ENCODE measurements at places on chromosomes 2 and 18. TPM values are rescaled to one million over a fixed set of nuclear protein-coding genes. Genes with fewer than 3 reads are reported as not detected.

- no peaks in the 10 kb centered on the region for H3K27me3 ChIP-seq
- H3K36me3 ChIP-seq: 0 out of 2 replicates have a peak, but pooled peaks cover 4% of the 10 kb centered on the region
- H3K4me3 ChIP-seq: peak overlapping the region; percentile 85
These were observed 1.0 kb downstream of the DNPEP start for GRCh38 chr2:219386532-219387280.

DNA sequence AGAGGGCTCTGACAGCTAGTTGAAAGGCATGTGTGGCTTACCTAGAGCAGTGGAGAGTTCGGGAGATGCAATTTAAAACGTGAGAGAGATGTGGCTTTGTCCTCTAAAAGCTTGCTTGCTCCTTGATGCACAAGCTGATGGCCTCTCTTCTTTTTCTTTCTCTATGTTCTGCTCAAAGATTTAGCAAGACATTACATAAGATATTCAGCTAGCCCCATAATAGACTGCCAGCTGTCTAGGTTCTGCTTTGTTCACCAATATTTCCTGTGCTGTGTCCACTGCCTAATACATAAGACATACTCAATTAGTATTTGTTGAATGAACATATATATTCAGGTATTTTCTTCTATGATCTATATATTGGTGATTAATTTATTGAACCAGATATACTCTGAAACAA lies 31.1 kb downstream of the SPATS2L start:
- H3K4me3 ChIP-seq: no peak overlapping the region
- peaks cover 31% of the 10 kb centered on the region for H3K4me1 ChIP-seq
- no peak for DNase-seq
- no peaks in the 10 kb centered on the region for H3K27me3 ChIP-seq

DNA sequence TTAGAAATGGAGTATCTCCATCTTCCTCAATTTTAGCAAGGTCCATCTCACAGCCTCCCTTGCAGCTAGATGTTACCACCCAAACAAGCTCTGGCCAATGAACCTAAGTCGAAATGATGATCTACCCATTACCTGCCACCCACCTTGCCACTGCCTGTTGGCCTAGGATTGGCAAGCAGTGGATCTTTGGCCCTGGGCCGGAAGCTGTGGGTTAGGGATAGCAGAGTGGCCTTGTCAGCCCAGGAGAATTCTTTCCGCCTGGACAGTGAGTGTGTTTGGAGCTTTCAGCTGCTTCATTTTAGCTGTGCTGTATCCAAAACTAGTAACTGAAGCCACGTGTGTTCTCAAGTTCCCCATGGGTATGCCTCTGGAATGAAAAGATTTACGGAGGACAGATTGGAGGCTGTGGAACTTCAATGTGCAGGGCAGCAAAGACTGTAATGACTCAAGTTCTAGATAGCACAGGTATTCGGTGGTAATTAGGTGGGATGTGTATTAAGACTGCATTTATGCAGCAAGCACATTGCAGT lies 7.7 kb upstream of the PARD6G start:
- no peak overlapping the region for H3K27ac ChIP-seq
- no peak overlapping the region for H3K4me3 ChIP-seq
- no peaks in the 10 kb centered on the region for H3K36me3 ChIP-seq
- H3K4me1 ChIP-seq: no peaks in the 10 kb centered on the region
- no peak for DNase-seq

GRCh38 chr2:45043174-45043573 lies 33.9 kb upstream of the SIX2 start:
- no peaks in the 10 kb centered on the region for H3K4me1 ChIP-seq
- no peaks in the 10 kb centered on the region for H3K36me3 ChIP-seq
- no peak overlapping the region for H3K27ac ChIP-seq
- no peaks in the 10 kb centered on the region for H3K27me3 ChIP-seq
- no peak overlapping the region for H3K4me3 ChIP-seq

DNA sequence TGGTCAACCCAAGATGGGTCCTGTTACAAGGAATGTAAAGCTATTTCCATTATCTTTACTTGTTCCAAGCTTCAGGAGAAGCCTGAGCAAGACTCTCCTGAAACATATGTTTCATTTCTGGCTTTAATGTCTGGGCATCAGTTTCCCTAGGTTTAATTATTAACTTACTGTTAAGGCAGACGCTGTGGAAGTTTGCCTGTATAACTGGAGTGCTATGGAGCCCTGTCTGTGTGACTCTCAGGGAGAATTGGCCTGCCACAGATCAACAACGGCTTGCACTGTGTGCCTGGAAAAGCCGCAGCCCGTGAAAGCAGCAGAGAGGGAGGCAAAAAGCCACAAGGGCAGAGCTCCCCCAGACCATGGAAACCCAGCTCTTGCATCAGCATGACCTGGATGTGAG lies 22.1 kb upstream of the LONRF2 start:
- no peaks in the 10 kb centered on the region for H3K4me1 ChIP-seq
- no peaks in the 10 kb centered on the region for H3K36me3 ChIP-seq
- DNase-seq: no peak
- no peaks in the 10 kb centered on the region for H3K27me3 ChIP-seq
- no peak overlapping the region for H3K4me3 ChIP-seq

GRCh38 chr2:231351648-231352047 lies 43.9 kb upstream of the B3GNT7 start:
- peaks cover 13% of the 10 kb centered on the region for H3K4me1 ChIP-seq
- H3K36me3 ChIP-seq: no peaks in the 10 kb centered on the region
- no peak overlapping the region for H3K4me3 ChIP-seq
- H3K27ac ChIP-seq: no peak overlapping the region
- no peaks in the 10 kb centered on the region for H3K27me3 ChIP-seq

GRCh38 chr18:26207937-26208336 lies 18.3 kb upstream of the TAF4B start:
- H3K4me1 ChIP-seq: no peaks in the 10 kb centered on the region
- no peak overlapping the region for H3K27ac ChIP-seq
- H3K36me3 ChIP-seq: no peaks in the 10 kb centered on the region
- H3K4me3 ChIP-seq: no peak overlapping the region
- H3K27me3 ChIP-seq: no peaks in the 10 kb centered on the region

GRCh38 chr18:3305354-3305762 lies 43.4 kb downstream of the MYL12B start:
- no peak for DNase-seq
- H3K4me3 ChIP-seq: no peak overlapping the region
- H3K27me3 ChIP-seq: no peaks in the 10 kb centered on the region
- peaks cover 16% of the 10 kb centered on the region for H3K4me1 ChIP-seq

- no peaks in the 10 kb centered on the region for H3K27me3 ChIP-seq
- no peak for DNase-seq
- no peaks in the 10 kb centered on the region for H3K4me1 ChIP-seq
- H3K36me3 ChIP-seq: no peaks in the 10 kb centered on the region
- H3K27ac ChIP-seq: no peak overlapping the region
These were observed 422.1 kb upstream of the DSEL start for GRCh38 chr18:67938660-67939059.

GRCh38 chr18:44946529-44947113 lies 265.9 kb downstream of the SETBP1 start:
- peaks cover 28% of the 10 kb centered on the region for H3K4me1 ChIP-seq
- H3K27ac ChIP-seq: no peak overlapping the region
- no peaks in the 10 kb centered on the region for H3K27me3 ChIP-seq
- no peak overlapping the region for H3K4me3 ChIP-seq
- no peaks in the 10 kb centered on the region for H3K36me3 ChIP-seq

DNA sequence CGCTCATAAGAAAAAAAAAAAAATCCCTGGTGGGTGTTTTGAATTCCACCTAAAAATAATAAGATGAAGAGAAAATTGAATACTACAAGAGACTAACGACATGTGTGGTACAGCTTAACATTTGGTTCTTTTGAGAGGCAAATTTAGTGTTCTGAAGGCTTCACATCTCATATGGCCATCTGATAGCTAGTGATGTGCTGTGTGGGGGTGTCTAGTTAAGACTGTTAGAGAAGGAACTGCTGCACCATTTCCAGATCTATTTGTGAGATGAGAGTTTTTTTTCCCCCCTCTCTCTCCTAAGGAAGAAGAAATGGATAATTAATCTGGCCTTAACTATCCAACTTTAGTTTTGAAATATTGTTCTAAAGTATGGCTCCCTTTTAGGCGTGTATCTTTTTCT lies 321.6 kb downstream of the SLC4A3 start:
- no peak overlapping the region for H3K27ac ChIP-seq
- H3K4me1 ChIP-seq: no peaks in the 10 kb centered on the region
- H3K4me3 ChIP-seq: no peak overlapping the region
- no peaks in the 10 kb centered on the region for H3K36me3 ChIP-seq
- H3K27me3 ChIP-seq: no peaks in the 10 kb centered on the region
- DNase-seq: no peak

The RNU2-63P gene
- not detected for total RNA-seq

The PCARE gene
- not detected for total RNA-seq

DNA sequence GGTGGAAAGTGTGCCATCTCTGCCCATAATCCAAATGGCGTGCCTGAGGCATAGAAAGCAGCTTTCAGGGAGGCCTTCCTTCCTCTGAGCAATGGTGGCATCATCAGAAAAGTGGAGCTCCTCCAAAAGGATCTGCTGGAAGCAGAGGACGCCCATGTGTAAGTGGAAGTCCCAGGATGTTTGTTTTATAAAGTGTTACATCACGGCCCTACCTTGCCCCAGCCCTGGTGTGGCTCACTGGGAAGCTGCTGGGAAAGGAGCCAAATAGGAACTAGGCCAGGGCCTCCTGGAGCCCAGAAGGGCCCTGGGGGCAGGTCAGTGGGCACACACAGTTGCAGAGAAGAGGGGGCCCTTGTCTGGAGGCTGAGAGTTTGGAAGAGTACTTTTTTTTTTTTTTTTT lies 4.2 kb upstream of the ODC1 start:
- no peaks in the 10 kb centered on the region for H3K36me3 ChIP-seq
- no peak overlapping the region for H3K4me3 ChIP-seq
- H3K27ac ChIP-seq: no peak overlapping the region

GRCh38 chr2:99974275-99974674 lies 168.1 kb downstream of the AFF3 start:
- DNase-seq: no peak
- peaks cover 8% of the 10 kb centered on the region for H3K4me1 ChIP-seq
- H3K4me3 ChIP-seq: no peak overlapping the region
- no peaks in the 10 kb centered on the region for H3K36me3 ChIP-seq
- H3K27me3 ChIP-seq: no peaks in the 10 kb centered on the region

- no peak overlapping the region for H3K4me3 ChIP-seq
- H3K27ac ChIP-seq: no peak overlapping the region
- H3K36me3 ChIP-seq: no peaks in the 10 kb centered on the region
- no peak for DNase-seq
- no peaks in the 10 kb centered on the region for H3K27me3 ChIP-seq
These were observed 65.1 kb upstream of the COL3A1 start for GRCh38 chr2:188909036-188909435.

DNA sequence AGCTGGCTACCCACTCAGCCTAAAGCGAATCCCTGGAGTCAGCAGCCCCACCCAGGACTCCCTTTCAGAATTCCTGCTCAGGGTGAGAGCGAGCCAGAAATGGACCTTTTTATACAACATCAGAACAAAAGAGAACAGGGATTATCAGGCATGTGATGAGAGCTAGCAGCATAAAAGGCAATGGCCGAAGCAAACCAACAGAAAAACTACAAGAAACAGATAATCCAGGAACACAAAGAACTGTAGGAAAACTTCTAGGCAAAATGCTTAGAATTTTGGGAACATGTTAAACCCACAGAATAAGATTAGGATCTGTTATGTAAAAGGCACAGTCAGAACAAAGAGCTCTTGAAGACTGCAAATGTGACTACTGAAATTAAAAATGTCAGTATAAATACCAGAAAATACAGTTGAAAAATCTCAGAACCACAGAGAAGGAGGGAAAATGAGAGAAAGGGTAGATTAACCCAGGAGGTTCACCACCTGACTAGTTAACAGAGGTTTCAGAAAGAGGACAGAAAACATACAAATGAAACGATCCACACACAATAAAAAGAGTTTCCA lies 31.3 kb downstream of the ITGA6 start:
- no peaks in the 10 kb centered on the region for H3K27me3 ChIP-seq
- H3K36me3 ChIP-seq: no peaks in the 10 kb centered on the region
- no peak for DNase-seq

DNA sequence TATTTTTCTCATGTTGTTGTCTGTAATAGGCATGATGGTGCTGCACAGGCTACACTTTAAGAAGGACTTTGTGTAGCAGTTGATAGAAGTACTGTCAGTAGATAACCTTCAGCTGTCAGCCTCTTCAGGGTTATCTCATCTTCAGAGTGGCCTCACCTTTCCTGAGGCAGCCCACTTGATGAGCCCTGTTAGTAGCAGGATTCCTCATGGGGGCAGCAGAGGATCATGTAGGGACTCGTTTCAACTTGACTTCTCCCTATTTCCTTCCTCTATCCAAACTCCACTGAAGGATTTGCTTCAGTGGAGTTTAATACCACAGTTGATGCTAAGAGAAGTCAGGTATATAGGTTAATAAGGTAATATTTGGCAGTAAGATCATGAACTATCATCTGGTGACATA lies 530.3 kb upstream of the FSIP2 start:
- H3K27me3 ChIP-seq: no peaks in the 10 kb centered on the region
- H3K4me1 ChIP-seq: no peaks in the 10 kb centered on the region
- no peak overlapping the region for H3K4me3 ChIP-seq
- no peak overlapping the region for H3K27ac ChIP-seq
- H3K36me3 ChIP-seq: no peaks in the 10 kb centered on the region

GRCh38 chr2:74037379-74037860 lies 52.7 kb downstream of the TET3 start:
- peaks cover 14% of the 10 kb centered on the region for H3K4me1 ChIP-seq
- no peak overlapping the region for H3K4me3 ChIP-seq
- DNase-seq: no peak
- H3K36me3 ChIP-seq: no peaks in the 10 kb centered on the region
- H3K27me3 ChIP-seq: no peaks in the 10 kb centered on the region
- H3K27ac ChIP-seq: no peak overlapping the region

DNA sequence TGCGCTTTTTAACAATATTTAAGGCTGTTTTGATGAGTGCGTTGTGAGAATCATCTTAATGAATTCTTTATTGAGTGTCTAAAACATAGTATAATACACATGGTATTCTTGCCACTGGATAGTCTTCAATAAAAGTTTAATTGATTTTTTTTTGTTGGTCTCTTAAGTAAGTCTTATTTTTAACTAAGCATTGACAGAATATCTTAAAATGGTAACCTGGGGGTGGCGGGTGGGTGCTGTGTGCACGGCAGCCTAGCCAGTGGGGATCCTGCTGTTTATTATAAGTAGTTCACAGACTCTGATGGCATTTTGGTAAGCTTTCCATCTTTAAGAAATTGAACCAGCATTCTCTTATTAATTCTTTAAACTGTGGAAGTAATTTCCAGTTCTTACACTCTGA lies 6.0 kb downstream of the SOX11 start:
- H3K4me1 ChIP-seq: peaks cover 40% of the 10 kb centered on the region
- H3K27me3 ChIP-seq: peaks cover 17% of the 10 kb centered on the region
- no peaks in the 10 kb centered on the region for H3K36me3 ChIP-seq
- no peak for DNase-seq
- H3K27ac ChIP-seq: no peak overlapping the region

Measured in GM23338 (cell line).